ENCODE measurements at places on chromosomes 12 and 14.

DNA sequence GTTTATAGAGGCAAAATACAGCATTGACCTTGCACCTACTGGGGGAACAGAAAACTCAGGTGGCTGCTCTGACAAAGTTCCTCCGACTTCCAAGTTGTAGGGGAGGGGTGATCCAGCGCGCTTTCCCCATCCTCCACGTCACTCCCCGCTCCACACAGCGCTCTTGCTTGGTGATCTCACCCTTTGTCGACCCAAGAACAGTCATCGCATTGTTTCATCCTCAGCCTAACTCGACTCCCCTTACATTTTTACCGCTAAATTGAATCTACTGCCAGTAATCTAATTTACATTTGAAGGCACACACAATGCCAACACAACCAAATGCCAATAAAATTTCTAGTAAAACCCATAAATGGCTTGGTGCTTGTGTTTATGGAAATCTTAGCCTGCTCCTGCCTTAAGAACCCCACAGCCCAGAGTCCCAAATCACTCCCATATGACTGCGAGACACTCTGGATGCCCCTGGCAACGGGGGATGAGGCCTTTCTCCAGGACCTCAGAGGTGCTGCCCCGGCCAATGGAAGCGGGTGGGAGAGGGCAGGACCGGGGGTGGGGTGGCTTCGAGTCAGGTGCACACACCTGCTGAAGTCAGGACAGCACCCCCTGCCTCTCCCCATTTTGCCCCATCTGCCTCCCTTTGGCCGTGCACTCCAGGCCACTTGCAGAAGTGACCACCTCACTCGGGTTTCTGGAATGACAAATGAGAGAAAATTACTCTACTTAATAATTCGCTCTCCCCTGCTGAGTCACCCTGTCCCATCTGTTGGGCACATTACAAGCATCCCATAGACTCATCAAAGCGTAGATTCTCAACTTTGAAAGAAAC lies 98.2 kb upstream of the GSC start:
- peak; percentile 86 for DNase-seq

- DNase-seq, result no peak
Measured at GRCh38 chr12:105573574-105573973, 243.1 kb downstream of the C12orf75 start.

GRCh38 chr14:92880351-92880750 lies 42.6 kb upstream of the CHGA start:
- DNase-seq, result no peak

DNA sequence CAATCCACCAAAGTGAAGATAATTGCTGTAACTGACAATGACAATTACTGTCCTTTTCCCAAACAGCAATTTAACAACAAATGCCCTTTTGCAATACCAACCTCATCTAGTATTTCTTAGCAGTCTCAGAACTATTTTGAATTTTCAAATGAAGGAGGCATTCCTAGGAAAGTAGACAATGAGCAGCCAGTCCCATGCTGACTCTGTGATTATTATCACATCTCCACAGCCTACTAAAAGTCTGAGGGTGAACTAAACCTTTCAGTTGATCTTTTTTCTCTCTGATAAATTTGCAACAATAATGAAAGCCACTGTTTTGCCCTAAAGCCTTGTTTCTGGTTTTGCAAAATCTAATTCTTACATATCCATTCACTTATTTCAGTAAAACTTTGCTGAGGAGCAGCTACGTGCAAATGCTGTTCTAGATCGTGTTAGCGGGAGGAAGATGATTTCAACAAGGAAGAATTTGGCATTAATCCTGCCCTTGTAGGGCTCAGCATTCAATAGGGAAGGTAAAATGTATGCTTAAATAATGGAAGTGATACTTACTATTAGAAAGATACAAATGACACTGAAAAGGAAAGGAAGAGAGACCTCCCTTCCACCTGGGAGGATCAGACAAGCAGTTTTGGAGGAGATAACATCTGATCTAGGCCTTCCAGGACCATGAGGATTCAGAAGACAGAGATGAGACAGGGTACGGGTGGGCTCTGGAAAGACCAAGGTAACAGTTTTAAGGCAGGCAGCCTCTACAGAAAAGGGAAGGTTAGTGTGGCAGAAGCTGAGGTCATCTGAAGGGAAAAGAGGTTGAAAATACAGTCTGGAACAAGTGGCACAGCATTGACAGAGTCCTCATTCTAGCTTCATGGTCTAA lies 47.4 kb downstream of the SLC38A1 start:
- DNase-seq, result no peak

DNA sequence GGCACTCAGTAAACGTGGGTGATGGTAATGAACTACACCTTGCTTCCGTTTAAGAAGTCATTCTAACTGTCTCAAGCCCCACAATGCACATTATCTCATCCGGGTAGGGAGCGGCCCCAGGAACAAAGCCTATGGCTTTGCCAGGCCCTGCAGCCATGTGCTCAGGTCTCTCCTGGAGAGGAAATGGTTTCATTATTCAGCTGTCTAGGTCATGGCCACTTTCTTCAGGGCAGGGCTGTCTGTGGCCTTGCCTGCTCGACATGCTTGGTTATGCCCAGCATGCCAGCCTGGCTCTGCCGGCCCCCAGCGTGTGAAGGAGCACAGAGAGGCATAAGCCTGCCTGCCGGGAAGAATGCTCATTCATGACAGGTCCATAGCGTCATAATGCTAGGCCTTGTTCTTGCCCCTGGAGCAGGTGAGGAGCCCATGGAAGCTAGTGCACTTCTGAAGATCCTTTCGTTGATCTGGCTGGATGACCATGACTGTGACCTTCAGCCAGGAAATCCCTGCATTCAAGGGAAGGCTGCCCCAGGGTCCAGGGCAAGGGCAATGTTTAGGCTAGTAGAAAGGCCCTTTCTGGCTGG lies 26.3 kb upstream of the FOS start:
- no peak for DNase-seq

GRCh38 chr14:94974893-94975292 lies 182.4 kb downstream of the DICER1 start:
- DNase-seq, result no peak

- DNase-seq, result no peak
Measured at GRCh38 chr12:96033549-96034389, 1.6 kb downstream of the LTA4H start.

DNA sequence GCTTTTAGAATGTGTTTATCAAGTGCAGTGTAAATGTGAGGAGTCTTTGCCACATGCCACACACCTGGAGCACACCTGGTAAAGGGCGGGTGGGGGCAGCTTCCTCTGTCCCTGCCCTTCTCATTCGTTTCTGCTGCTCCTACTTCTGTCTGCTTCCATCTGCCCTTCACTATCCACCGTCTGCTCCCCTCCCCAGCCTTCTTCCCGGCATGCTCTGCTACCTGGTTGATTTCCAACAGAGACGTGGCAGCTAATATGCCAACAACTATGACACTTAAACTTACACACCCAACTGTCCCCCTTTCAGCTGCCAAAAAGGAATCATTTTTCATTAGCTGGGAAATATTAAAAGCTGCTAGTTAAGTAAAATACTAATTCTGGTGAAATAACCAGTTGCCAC lies 9.1 kb upstream of the CARMIL3 start:
- DNase-seq, result no peak

GRCh38 chr14:33061667-33062325 lies 123.1 kb downstream of the NPAS3 start:
- DNase-seq, result no peak

DNA sequence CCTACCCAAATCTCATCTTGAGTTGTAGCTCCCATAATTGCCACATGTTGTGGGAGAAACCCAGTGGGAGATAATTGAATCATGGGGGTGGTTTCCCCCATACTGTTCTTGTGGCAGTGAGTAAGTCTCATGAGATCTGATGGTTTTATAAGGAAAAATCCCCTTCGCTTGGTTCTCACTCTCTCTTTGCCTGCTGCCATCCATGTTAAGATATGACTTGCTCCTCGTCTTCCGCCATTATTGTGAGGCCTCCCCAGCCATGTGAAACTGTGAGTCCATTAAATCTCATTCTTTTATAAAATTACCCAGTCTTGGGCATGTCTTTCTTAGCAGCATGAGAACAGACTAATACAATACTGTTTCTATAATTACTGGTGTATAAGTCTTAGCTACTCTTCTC lies 6.5 kb upstream of the BCAT1 start:
- DNase-seq, result no peak

- no peak for DNase-seq
Measured at GRCh38 chr12:96882862-96883261, 24.2 kb upstream of the NEDD1 start.

DNA sequence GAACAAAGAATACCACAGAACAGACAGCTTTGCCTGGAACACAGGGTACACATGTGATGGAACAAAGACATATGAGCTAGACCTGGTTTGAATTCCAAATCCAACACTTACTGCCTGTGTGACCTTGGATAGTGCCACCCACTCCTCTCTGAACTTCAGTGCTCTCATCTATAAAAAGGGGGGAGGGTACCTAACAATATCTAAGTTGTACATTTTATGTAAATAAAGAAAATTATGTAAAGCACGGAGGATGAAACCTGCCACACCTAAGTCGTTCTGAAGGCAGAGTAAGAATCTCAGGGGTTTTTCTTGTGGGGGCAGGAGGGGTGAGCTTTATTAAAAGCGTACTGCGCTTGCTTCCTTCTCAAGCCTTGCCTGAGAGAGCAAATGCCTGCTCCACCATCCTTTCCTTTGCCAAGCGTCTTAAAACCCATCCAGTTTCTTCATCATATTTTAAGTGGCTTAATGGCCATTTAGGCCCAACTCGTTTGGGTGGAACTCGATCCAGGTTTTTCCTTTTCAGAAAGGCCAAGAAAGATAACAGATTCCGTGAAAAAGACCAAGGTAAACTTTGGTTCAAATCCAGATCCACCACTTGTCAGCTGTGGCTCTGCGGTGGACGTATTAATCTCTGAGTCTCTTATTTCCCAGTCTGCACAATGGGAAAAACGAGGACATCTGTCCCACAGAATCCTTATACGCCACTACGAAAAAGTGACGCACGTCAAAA lies 946 bp downstream of the DDX24 start:
- DNase-seq, result no peak

- DNase-seq, result peak; percentile 50
Measured at GRCh38 chr14:96662116-96662970, 134.8 kb upstream of the VRK1 start.

- no peak for DNase-seq
Measured at GRCh38 chr12:111434680-111435338, 29.1 kb downstream of the SH2B3 start.

GRCh38 chr12:578748-579419 lies 84.4 kb downstream of the NINJ2 start:
- no peak for DNase-seq

- DNase-seq, result no peak
Measured at GRCh38 chr12:88623777-88624548, 43.7 kb upstream of the KITLG start.

- DNase-seq, result no peak
Measured at GRCh38 chr14:41642367-41642766, 35.7 kb downstream of the LRFN5 start.

DNA sequence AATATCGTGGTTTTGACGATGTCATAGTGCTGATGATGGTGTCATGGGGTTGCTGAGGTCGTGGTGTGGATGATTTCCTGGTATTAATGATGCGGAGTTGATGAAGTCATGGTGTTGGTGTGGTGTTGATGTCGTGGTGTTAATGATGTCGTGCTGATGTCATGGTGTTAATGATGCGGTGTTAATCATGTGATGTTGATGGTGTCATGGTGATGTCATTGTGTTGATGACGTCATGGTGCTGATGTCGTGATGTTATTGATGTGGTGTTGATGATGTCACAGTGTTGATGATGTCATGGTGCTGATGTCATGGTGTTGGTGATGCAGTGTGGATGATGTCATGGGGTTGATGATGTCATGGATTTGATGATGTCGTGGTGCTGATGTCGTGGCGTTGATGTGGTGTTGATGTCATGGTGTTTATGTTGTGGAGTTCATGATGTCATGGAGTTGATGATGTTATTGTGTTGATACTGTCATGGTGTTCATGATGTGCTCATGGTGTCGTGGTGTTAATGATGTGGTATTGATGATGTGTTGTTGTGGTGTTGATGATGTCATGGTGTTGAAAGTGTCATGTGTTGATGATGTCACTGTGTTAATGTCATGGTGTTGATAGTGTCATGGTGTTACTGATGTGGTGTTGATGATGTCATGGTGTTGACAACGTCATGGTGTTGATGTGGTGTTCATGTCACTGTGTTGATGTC lies 48.5 kb upstream of the RIMBP2 start:
- no peak for DNase-seq

DNA sequence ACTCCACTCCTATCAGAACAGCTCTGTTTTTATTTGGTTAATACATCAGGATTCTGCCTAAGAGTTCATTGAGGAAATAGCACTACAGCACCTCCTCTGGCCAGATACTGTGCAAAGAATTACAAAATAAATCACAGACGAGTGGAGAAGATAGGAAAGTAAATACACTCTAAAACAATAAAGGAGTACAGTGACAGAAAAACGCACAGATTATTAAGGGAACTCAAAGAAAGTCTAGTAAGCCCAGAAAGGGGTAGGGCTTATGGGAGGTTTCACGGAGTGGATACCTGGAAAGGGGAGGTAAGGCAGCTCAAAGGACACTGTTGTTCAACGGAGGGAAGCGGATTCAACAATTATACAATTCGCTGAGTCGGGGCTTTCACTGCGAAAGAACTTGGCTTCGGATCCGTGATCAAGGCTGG lies 5.5 kb downstream of the OR10AD1 start:
- DNase-seq, result no peak

- DNase-seq, result peak; percentile 61
Measured at GRCh38 chr14:58239244-58240195, 5.1 kb upstream of the PSMA3 start.

- DNase-seq, result no peak
Measured at GRCh38 chr12:4244868-4245267, 28.7 kb upstream of the CCND2 start.

- DNase-seq, result no peak
Measured at GRCh38 chr12:128852885-128853599, at the start of gene GLT1D1. Gene GLT1D1, plus strand, starts transcription at chr12:128853478. Its CDS starts 104 bp downstream, at chr12:128853582.

- DNase-seq, result no peak
Measured at GRCh38 chr12:80766210-80766609, 49.5 kb downstream of the MYF5 start.

DNA sequence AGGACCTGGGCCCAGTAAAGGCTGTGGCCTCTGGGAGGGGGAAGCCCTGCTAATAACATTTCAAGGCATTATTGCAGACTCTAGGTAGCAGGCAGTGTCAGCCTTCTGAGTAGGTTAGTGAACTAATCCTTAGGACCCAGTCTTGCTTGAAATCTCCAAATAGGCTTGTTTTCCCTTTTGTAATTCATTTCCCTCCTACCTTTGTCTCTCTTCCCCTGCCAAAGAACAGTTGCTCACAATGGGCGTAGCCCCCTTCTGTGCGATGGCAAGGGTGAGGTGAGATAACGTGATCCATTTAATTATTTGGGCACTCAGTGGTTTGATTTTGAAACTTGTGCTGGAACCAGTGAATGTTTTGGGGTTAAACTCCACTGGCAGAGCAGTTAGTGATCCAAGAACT lies 10.9 kb downstream of the PELI2 start:
- no peak for DNase-seq
